ENCODE measurements at places on chromosomes 2 and 18. TPM values are rescaled to one million over a fixed set of nuclear protein-coding genes. Genes with fewer than 3 reads are reported as not detected.
A peak's percentile ranks its signal among the peaks of the same experiment; 100 is the strongest.

The FHOD3 gene
- 18.0 TPM for polyA plus RNA-seq

- peak; percentile 66 for DNase-seq
These were observed 681 bp upstream of the NRP2 start for GRCh38 chr2:205681401-205682238.

The CSRNP3 gene
- 7.0 TPM for polyA plus RNA-seq

DNA sequence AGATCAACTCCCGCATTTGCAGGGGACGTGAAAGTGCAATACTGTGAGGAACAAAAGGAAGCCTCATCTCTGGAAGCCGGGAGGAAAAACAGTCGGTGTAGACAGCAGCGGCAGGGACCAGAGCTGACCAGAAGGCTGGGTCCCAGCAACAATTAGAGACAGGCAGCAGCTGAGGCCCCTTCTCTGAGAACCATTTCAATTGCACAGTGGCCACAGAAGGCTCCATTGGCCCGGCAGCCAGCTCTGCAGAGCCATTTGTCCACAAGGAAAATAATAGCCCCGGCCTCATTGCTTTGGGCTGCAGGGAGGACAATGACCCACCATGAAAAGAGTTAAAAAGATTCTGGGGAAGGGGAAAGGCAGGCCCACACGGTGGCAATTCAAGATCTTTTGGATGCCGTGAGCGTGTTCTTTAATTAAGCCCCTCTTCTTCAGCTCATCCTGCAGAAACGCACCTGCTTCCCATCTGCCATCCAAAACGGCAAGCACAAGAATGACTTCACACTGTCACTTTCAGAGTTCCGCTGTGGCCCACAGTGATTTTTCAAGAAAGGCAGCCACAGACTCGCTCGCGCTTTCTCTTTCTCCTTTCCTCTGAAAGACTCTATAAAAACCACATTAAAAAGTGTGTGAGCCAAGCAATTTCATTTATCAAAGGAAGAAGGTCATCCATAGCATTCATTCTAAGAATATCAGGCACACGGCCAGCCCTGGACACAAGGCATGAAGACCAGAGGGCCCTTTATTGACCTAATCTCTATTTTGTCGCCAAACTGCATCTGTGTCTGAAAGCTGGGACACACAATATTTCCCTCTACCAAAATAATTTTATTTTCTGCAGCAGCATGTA lies 293.6 kb downstream of the SOX11 start:
- no peak for DNase-seq

- no peak for DNase-seq
These were observed 231.4 kb downstream of the FAM210A start for GRCh38 chr18:13494871-13495445.

- DNase-seq = peak; percentile 34
These were observed 235.6 kb downstream of the CPS1 start for GRCh38 chr2:210792000-210792399.
